Pulmonary artery endothelial cell (primary cell): ENCODE measurements at places on chromosomes 2 and 18.

DNA sequence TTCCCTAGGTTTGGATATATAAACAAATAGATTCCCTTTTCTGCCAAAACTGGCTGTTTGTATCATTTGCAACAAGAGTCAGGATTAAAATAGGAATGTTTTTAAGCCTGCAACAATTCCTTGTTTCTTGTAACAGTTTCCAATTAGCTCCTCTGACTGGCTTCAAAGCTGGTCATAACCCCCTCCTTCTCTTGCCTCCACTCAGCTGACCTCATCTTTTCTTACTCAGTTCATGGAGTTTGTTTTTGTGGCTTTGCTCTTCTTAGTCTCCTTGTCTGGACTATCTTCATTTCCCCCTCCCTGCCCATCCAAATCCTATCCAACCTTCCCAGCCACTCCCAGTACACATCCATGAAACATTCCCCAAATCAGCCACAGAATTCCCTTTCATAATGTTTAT lies 14.3 kb upstream of the RAPH1 start:
- DNase-seq, result no peak

GRCh38 chr2:230503798-230504197 lies 87.8 kb downstream of the SP100 start:
- DNase-seq, result no peak

DNA sequence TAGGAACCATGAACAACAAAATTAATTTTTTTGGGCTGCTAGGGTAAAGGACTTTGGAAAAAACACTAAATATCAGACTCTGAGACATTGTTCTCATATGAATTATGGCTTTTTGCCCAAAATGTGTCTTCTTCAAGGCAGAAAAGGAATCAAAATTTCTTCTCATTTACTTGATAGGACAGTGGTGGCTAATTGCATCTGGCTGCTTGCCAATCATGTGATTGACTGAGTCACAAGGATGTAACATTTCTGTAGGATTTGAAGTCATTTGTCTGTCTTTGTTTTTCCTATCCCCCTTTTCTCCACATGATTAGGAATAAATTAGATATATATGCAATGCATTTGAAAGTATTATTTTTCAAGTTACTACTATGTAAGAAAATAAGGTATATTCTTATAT lies 130.2 kb downstream of the SLC4A10 start:
- DNase-seq, result no peak

- no peak for DNase-seq
Measured at GRCh38 chr2:23460228-23460627, 75.2 kb downstream of the KLHL29 start.

GRCh38 chr18:50796495-50796894 lies 23.3 kb downstream of the MRO start:
- DNase-seq, result no peak
